Activated CD4-positive, CD25-positive, alpha-beta regulatory T cell (primary cell): ENCODE measurements at places on chromosomes 4 and X.

DNA sequence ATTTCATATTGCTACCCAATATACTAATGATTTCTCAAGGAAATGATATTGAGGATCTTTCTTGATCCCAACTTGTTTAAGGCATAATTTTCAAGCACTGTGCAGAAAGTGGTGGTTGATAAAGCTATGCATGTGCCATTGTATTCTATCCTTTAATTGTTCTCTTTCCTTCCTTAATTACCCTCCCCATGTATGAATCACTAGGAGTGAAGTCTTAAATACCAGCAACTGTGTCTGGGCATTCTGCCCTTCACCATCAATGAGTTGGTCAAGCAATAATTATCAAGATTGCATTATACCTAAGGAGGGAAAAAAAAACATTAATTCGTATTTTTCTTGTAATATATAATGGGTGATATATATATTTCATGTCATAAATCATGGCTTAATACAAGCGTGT lies 111.8 kb upstream of the FRMPD4 start:
- no peak for DNase-seq

- DNase-seq: no peak
Measured at GRCh38 chr4:151940926-151941617, 180.3 kb upstream of the GATB start.

GRCh38 chrX:130413415-130413814 lies 11.6 kb downstream of the RBMX2 start:
- DNase-seq: no peak

GRCh38 chr4:118772081-118772766 lies 63.7 kb downstream of the SEC24D start:
- DNase-seq: no peak

DNA sequence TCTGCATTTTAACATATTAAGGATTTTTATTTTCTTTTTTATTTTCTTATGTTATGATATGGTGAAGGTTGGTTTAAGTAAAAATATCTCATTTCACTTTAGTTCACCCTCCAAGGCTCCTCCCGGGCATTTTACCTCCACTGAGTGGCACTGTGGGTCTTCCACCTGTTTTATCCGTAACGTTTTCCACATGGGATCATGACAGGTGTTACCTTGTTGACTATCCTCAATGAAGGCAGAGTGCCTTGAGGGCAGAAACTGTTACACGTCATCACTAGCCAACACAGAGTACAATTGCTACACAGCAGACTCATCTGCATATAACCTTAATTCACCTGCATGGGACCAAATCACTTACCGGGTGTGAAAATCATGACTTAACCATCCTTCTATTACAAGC lies 105.8 kb downstream of the GEMIN8 start:
- no peak for DNase-seq

- DNase-seq: no peak
Measured at GRCh38 chr4:150123796-150124677, 45.8 kb downstream of the DCLK2 start.

DNA sequence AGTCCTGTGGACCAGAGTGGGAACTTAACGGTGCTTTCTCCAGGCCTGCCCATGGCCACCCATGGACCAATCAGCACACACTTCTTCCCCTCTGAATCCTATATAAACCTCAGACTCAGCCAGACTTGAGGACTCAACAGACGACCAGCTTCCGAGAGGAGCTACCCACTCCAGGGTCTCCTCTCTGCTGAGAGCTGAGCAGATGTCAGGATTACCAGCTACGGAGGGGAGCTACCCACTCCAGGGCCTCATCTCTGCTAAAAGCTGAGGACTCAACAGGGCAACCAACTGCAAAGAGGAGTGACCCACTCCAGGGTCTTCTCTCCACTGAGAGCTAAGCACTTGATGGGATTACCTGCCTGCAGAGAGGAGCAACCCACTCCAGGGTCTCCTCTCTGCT lies 80.0 kb upstream of the DDX60 start:
- DNase-seq: no peak

DNA sequence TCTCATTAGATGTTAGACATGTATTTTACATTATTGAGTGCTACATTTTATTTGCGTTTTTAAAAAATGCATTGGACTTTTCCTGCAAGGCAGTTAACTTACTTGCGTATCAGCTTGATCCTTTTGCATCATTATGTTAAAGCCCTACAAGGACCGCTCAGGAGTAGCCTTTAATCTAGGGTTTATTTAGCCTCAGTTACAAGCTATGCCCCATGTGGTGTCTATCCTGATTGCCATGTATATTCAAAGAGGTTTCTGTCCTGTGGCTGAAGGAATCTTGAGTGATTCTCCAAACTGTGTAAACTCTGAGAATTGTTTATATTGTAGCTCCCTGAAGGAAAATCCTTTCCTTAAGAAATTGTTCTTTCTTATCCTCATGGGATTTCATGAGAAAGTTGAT lies 821.8 kb upstream of the AGA start:
- no peak for DNase-seq

DNA sequence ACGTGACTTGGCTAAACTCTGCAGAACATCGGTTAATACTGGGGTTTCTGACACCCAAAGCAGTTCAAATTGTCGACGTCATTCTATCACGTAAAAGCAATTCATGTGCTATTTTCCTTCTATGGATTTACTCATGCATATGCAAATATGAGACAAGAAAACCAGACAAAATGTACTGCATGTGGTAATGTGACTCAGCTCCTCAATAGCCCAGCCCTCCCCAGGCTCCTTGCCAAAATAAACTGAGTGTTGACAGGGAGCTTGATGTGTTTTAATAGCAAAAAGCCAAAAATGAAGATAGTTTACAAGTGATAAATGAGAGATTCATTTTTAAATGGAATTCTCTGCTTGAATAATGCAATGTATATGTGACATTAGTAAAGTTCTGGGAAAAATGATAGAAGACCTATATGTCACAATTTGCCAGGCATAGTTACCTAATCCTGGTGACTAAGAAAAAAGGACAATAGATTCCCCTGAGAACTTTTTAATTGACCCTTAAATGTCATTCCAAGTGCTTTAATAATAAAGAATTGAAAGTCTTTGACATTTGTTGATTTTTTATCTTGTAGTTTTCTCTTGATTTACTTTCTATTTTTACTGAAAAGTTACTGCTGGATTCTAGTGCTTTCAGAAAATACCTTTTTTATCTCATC lies 1700.6 kb upstream of the TENM3 start:
- no peak for DNase-seq

GRCh38 chr4:107991945-107992630 lies 2.4 kb downstream of the HADH start:
- no peak for DNase-seq
